ENCODE measurements at places on chromosomes 2 and 18.

GRCh38 chr18:3380384-3380961 is 69.5 kb upstream of the TGIF1 start:
- DNase-seq, result no peak

- no peak for DNase-seq
These were observed 52.2 kb downstream of the EML6 start for GRCh38 chr2:54775710-54776109.

- DNase-seq, result no peak
These were observed 41.4 kb upstream of the NABP1 start for GRCh38 chr2:191636586-191636985.

DNA sequence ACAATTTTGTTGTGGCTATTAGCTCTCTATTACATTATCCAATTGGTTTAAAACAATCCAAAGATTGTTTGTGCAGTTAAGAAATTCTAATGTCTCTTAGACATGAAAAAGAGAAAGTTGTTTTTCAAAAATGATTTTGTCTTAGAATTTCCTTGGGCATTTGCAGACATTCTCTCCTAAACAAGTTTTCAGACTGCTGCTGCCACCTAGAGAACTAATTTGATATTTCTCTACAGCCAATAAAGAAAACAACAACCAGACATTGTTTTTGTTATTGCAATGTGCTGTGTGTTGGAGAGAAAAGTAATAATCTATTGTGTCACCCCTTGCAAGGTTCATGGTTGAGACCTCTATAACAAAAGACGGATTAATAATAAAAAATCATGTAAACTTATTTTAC is 119.0 kb upstream of the SYT4 start:
- DNase-seq, result no peak

- DNase-seq, result no peak
These were observed 11.5 kb upstream of the RTN4 start for GRCh38 chr2:55061523-55062344.
